ENCODE measurements at places on chromosomes 12 and 14.
A peak's percentile ranks its signal among the peaks of the same experiment; 100 is the strongest.

- DNase-seq: no peak
Observed at GRCh38 chr12:66664076-66664475, 14.8 kb downstream of the GRIP1 start.

DNA sequence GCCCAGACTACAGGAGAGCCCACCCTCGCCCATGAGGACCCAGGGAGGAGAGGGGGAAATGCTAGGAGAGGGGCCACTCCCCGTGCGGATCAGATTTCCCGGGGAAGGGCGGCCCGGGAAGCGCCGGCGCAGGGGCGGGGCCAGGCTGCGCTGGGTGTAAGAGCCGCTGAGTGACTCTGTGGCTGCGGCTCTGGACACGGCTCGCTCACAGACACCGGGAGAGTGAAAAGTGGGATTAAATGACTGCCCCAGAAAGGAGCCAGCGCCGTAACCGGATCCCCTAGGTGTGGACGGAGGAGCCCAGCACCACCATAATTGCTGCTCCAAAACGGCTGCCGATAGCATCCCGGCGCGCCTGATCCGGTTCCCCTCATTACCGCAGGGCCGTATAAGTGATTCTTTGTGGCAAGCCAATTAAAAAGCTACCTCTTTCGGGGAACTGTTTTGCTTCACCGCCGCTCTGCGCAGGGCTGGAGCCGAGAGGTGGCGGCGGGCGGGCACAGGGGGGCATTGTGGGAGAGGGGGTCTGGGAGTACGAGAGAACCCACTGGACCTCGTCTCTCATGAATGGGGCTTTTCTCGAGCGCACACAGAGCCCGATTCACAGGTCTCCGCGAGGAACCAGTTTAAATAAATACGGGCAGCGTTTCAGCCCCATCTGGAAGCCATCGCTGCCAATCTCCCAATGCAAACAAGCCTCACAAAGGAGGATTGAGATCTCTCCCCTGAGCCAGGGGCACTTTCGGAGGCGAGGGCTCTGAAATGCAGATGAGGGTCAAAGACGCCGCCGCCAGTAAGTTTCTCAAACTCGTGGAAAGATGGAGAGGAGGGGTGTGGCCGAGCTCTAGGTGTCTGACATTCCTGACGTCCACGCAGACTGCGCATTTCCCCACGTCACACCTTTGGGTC is 2.5 kb downstream of the COL2A1 start:
- no peak for DNase-seq

- no peak for DNase-seq
Observed at GRCh38 chr12:65827342-65827741, 3.1 kb downstream of the HMGA2 start.

GRCh38 chr14:31787377-31787776 is 226.2 kb downstream of the NUBPL start:
- no peak for DNase-seq

GRCh38 chr12:52248541-52249461 is 15.8 kb downstream of the KRT7 start:
- peak; percentile 65 for DNase-seq

GRCh38 chr14:35161231-35161630 is 38.9 kb downstream of the PRORP start:
- no peak for DNase-seq

GRCh38 chr14:29990993-29991392 is 63.3 kb upstream of the PRKD1 start:
- DNase-seq: no peak

- DNase-seq: no peak
Observed at GRCh38 chr14:92175811-92176210, 54.0 kb downstream of the CPSF2 start.

DNA sequence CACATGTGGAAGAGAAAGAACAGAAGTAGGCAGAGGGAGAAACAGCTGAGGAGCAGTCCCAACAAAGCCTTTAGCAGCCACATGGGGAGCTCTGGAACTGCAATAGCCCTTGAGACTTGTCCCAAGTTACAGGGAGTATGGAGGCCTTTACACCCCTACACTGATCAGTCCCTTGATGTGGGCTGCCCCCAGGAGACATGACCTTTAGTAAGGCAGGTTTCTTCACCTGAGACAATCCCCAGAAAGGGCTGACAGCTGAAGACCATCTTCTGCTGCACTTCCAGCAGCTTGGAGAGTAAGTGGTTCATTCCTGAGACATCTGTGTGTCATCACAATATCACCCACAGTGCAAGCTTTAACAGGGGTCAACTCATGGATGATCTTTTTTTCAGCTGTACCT is 8.6 kb upstream of the SNAPC1 start:
- no peak for DNase-seq

DNA sequence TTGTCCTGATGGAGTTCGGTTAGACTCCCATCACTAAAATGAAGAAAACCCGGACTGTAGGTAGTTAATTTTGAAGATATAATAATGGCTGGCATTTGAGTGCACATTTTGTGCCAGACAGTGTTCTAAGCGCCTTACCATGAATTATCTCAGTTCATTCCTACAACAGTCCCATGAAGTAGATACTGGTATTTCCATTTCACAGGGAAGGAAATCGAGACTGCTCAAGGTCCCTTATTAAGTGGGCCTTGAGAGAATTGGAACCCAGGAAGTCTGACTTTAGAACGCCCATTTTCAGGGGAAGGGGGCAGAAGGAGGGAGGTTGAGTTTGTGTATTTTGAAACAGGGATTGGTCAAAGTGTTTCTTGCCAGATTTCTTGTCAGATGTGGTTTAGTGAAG is 855 bp downstream of the MNAT1 start:
- no peak for DNase-seq

DNA sequence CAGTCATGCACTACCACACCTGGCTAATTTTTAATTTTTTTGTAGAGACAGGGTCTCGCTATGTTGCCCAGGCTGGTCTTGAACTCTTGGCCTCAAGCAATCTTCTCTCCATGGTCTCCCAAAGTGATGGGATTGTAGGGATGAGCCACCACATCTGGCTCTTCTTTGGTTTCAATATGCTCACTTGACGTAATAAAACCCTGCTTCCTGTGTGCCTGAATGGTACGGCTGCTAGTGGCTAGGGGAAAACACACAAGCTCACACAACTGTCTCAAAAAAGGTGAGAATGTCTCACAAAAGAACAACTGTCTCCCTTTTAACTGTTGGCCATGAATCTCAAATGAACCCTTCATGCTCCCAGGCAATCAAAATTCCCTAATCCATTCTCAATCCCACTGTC is 15.0 kb downstream of the C1S start:
- peak; percentile 19 for DNase-seq

DNA sequence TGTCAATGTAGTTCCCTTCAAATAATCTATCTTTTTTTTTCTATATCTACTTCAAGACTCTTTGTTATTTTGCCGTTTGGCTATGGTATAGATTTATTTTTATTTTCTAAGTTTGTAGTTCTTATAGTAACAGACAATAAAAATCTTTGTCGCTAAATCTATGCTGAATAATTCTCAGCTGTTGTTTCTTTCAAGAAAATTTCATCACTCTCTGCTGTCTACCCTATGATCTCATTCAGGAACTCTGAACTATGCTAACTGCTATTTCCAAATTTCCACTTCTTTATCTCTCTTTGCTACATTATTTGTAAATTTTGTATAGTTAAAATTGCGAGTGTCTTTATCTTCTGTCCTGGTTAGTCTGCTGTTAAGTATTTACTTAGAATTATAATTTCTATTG is 353.6 kb downstream of the LRFN5 start:
- no peak for DNase-seq

All from fibroblast of gingiva (primary cell).